ENCODE measurements at places on chromosomes 12 and 14.

DNA sequence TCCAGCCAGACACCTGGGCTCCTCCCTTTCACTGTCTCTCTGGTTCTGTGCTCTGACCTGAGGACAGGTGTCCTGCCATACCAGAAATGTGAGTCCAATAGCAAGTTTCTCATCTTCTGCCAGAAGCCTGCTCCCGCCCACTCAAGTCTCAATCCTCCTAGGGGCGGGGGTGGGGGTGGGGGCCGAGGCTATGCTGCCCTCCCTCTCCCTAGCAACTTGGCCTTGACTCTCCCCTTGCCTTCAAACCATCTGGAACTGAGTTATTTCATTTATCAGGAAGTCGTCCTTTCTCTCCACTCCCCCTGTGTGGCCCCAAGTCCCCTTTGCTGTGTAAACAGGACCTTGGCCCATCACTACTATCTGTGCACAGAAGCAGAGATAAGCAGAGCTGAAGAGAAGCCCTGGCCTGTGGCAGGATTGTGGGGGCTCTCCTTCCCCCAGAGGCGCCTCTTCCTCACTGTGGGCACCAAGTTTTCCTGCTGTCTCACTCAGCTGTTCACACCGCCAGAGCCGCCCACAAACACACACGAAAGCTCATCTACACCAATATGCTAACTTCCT is 117.1 kb downstream of the DPF3 start:
- no peak for DNase-seq

DNA sequence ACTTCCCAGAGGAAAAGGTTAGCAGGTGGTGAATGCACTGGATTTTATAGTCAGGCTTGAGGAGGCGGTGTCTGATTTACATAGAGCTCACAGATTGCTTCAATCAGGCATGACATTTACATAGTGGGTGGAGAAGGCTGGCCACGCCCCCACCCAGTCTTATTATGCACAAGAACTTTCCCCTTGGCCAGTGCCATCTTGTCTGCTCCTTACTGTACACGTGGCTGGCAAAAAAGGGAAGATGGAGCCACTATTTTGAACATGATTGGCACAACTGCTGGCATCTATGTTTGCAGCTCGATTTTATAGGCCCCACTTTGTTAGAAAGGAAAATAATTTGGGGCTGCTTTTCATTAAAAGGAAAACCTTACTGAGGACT is 10.9 kb upstream of the LGMN start:
- DNase-seq: no peak

DNA sequence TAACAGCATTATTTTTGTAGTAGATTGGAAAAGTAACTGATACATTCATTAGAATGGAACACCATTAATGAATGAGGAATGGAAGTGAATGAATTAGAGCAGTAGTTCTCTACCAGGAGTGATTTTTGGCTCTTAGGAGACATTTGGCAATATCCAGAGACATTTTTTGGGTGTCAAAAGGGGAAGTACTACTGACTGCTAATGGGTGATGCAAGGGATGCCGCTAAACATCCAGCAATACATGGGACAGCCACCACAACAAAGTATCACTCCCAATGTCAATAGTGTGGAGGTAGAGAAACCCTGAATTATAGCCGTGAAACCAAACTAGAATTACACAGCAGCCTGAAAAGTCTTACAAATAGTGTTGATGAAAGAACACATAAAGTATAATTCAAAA is 1.5 kb downstream of the CHURC1 start:
- no peak for DNase-seq

GRCh38 chr12:52238207-52238840 is 5.3 kb downstream of the KRT7 start:
- no peak for DNase-seq

DNA sequence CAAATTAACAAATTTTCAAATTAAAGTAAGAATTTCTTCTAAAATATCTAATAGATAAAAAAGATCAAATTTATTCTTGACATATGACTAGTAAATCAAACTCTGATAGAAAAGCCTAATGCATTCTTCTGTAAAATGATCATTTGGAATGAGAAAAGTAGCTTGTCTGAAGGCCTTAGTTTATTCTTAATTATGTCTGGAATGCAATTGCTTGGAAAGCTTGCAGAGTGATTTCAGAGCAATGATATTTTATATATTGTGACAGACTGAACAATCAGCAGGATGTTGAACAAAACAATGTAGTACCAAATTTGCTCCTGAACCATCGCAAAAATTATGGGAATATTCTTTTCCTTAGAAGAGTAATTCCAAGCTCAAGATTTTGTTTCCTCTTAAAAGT is 789.6 kb upstream of the NOVA1 start:
- no peak for DNase-seq

- DNase-seq: no peak
These were observed 159.9 kb downstream of the CAPZA3 start for GRCh38 chr12:18897823-18898222.

- DNase-seq: no peak
These were observed at the start of gene KRT5 for GRCh38 chr12:52519826-52520662. Gene KRT5 (minus strand): TSS chr12:52520394. CDS start chr12:52520296, 98 bp downstream.

DNA sequence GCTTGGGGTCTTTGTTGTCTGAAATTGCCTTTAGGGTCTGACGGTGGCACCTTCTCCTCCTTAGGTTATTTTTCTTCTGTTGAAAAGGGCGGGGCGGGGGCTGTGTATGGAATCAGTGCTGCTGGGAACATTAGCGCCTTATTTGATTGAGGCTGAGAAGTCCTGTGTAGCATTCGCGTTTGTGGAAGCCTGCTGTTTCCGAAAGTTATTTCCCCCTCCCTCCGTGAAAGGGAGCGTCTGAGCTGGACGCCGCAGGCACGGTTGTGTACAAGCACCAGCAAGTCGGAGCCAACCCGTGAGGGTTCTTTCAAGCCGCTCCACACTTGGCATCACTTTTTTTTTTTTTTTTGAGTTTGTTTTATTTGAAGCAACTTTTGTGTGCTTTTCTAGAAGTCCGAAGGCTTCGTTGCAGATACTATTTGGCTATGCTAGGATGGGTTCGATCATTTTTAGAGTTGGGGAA is 1.1 kb downstream of the SYNE2 start:
- peak; percentile 55 for DNase-seq

DNA sequence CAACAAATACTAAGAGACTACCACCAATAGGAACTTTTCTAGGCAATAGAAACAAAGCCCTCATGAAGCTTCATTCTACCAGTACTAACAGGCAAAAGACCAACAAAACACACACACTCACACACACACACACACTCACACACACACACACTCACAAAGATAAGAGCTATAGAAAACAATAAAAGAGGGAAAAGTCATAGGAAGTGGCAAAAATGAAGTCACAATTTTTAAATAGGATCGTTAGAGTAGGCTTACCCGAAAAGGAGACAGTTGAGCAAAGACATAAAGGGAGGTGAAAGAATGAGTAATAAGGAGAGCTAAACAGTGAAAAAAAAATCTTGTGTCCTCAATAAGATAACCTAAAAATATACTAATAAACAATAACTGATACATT is 66.5 kb downstream of the C2CD5 start:
- no peak for DNase-seq

DNA sequence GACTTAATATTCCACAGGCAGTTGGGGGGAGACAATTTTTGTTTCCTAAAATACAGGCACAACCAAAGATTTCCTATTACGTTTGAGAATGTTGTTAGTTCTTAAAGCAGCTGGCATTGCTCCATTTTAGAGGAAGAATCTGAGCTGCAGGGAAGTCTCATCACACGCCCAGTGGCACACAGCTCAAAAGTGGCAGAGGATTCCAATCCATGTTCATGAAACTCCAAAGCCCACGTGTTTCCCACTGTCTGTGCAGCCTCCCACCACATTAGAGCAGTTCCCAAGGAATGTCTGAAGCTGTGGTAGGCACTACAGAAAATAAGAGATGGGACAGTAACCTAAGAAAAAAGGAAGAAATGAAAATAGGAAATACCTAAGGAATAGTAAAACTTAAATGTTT is 6.1 kb upstream of the IL26 start:
- DNase-seq: no peak

- no peak for DNase-seq
These were observed 157.1 kb downstream of the CALM1 start for GRCh38 chr14:90553921-90554336.

GRCh38 chr14:22338917-22339715 is 249.9 kb downstream of the DAD1 start:
- DNase-seq: no peak

DNA sequence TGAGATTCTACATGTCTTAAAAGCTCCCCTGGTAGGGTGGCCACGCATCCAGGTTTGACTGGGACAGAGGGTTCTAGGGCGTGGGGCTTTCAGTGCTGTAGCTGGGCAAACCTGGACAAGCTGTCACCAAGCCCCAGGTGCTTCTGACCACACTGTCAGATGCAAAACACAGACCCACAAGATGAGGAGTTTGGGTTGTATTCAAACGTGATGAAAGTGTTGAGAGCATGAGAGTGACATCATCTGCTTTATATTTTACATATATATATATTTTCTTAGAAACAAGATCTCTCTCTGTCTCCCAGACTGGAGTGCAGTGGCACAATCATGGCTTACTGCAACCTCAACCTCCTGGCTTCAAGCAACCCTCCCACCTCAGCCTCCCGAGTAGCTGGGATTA is 210.1 kb downstream of the DPF3 start:
- no peak for DNase-seq

- no peak for DNase-seq
These were observed 11.3 kb downstream of the ATP2B1 start for GRCh38 chr12:89697296-89697695.

GRCh38 chr12:31001581-31002360 is 71.9 kb upstream of the DDX11 start:
- DNase-seq: no peak

DNA sequence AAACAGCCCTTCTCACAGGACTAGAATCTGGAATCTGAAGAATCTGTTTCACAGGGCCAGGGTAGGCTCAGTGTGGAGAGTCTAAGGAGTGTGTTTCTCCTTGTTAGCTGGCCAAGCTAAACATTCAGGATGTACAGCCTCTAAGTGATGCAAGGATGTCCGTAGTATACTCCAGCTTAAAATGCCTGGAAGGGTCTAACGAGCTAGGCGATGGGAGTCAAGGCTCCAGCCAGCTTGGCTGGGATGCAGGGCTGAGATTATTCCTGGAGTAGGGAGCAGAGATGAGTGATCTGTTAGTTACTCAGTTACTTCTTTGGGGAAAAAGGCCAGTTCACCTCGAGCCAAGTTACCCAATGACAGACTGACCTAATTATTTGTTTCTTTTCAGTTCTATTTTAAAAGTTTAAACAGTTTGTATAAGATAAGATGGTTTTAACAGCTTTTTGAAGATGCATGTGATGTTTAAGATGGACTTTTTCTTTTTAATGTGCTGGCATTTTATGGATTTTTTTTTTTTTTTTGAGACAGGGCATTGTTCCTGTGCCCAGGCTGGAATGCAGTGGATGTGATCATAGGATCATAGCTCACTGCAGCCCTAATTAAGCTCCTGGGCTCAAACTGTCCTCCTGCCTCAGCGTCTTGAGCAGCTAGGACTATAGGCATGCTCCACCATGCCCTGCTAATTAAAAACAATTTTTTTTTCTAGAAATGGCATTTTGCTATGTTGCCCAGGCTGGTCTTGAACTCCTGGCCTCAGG is 41.1 kb downstream of the SYNE2 start:
- no peak for DNase-seq
